Nephron progenitor cell (in vitro differentiated cells): ENCODE measurements at places on chromosomes 3 and 15.

DNA sequence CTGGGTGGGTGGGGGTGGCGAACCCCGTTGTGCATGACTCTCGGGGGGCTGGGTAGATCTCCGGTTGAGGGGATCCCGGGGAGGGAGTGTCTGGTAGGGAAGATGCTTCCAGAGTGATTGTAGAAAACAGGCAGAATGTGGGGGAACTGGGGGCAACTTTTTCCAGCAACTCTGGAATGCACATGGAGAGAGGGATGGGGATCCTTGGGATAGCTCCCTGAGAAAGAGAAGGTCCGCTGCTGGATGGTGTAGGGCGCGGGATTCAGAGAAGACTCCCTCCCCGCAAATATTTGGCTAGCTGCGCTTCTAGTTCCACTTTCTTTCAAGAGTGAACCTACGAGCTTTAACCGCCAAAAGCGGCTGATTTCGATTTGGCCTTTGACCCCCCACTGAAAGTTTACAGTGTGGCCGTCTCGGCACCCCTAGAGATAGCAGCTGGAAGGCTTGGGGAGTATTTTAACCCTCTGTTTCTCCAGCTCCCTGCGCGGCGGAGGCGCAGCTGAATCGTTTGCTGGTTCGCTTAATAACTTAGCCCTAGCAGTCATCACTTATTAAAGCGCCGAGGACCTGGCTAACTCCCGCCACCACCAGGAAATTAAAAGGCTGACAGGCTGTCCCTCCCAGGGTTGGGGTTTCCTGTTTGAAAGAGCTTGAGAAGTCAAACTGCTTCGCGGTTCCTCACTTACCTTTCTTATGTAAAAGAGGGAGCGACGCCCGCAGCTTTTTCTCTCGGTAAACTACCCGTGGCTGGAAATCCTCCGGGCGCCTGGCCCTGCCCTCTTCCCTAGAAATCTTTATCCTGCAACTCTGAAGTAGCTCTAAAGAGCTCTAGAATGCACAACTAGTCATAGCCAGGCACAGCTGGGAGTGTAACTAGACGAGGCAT is 1.2 kb downstream of the PHLDB2 start:
- DNase-seq: peak; percentile 58

GRCh38 chr3:118262800-118263402 is 771.7 kb downstream of the IGSF11 start:
- no peak for DNase-seq

- no peak for DNase-seq
Observed at GRCh38 chr15:58425185-58425584, 6.6 kb upstream of the LIPC start.

GRCh38 chr3:143825513-143825912 is 22.8 kb downstream of the SLC9A9 start:
- no peak for DNase-seq

DNA sequence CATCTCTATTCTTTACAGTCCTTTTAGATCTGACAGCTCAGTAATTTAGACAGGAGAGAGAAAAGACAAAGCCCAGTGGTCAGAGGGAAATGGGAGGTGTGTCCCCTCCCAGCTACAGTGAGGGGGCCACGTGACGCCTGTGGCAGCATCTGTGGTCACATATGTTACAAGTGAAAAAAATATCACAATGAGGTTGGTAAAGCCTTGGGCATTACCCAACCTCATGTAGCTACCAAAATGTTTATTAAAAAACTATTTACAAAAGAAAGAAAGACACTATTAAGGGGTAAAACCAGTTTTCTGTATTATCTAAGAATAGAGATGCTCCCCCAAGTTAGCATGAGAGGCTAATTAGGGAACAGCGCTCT is 42.9 kb upstream of the PLCL2 start:
- DNase-seq: no peak

- peak; percentile 60 for DNase-seq
Observed at GRCh38 chr3:9399746-9400145, 2.3 kb downstream of the SETD5 start.

DNA sequence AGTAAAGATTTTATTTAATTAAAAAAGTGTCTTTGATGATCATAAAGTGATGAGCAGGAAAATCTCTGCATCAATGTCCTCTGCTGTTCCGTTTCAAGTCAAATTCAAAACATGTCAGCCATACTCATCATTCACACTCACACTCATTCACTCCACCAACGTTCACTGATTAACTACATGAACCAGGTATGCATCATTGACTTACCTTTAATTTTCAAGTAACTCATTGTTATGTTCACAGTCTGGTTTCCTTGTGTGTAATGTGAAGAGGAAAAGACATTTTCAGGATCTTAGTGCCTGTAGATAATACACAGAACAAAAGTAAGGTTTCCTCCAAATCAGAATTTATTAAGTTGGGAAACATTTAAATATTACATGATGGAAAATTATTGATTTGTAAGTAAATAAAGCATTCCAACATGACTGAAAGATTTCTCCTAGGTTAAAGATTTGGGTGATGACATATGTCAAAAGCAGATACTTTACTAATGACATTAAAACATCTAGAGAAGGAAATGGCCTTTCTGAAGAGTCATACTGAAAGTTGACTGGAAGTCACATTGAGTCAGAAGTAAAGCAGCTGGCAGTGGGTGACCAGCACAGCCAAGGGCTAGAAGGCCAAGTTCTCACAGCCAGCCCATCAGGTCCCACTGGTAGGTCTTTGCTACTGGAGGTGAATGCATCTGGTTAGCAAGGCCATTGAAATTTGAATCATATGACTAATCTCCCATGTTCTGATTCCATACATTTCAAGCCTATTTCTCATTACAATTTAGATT is 251.9 kb downstream of the CDIN1 start:
- DNase-seq: no peak

GRCh38 chr3:13249664-13250390 is 170.3 kb downstream of the NUP210 start:
- DNase-seq: no peak

DNA sequence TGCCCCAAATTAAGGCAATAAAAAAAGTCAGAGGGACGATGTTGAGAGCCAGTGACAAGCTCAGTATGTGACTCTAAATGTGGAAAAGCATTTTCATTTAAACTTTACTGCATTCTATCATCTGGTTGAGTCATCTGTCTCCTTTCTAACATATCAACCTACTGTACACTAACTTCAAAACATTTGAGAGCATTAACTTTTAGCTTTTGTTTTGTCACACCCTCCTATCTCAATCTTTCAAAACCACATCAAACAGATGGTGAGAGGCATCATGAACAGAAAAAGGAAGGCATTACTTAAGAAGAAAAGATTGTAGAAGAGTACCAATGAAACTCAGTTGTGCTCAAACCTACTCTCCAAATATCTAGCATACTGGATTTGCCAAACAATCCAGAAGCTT is 4.8 kb downstream of the LRRC58 start:
- no peak for DNase-seq

- DNase-seq: no peak
Observed at GRCh38 chr15:95624100-95624499, 706.4 kb upstream of the NR2F2 start.

GRCh38 chr3:168996622-168997021 is 666.9 kb downstream of the MECOM start:
- DNase-seq: no peak

- no peak for DNase-seq
Observed at GRCh38 chr3:173734473-173734872, 336.9 kb downstream of the NLGN1 start.

DNA sequence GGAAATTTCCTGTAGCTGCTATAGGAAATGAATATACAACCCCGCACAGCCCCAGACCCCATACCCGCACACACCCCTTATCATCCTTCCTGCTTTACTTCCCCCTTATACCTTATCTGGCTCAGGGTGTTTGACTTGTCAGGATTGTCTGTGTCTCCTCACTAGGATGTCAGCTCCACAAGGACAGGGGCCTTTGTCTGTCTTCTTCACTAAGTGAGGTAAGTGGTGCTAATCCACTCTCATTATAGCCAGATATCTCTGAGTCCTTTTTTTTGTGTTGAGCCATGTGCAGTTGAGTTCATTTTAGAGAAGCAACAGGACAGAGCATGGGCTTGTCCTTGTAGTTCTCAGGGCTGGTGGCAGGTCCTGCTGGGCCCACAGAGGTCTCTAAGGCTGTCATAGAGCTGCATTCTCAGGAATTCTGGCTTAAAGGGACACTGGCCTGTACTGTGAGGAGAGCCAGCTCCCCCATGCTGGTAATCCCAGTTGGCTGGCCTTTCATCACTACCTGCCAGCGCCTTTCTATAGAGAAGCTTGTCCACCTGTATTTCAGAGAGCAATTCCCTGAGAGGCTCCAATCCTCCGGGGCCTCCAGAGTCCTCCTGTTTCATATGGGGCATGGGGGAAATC is 9.0 kb downstream of the KY start:
- no peak for DNase-seq

GRCh38 chr3:171984883-171985282 is 54.5 kb upstream of the FNDC3B start:
- DNase-seq: no peak

- no peak for DNase-seq
Observed at GRCh38 chr3:47436180-47436579, 39.6 kb downstream of the SCAP start.

- no peak for DNase-seq
Observed at GRCh38 chr3:197545101-197545500, 10.7 kb downstream of the BDH1 start.

DNA sequence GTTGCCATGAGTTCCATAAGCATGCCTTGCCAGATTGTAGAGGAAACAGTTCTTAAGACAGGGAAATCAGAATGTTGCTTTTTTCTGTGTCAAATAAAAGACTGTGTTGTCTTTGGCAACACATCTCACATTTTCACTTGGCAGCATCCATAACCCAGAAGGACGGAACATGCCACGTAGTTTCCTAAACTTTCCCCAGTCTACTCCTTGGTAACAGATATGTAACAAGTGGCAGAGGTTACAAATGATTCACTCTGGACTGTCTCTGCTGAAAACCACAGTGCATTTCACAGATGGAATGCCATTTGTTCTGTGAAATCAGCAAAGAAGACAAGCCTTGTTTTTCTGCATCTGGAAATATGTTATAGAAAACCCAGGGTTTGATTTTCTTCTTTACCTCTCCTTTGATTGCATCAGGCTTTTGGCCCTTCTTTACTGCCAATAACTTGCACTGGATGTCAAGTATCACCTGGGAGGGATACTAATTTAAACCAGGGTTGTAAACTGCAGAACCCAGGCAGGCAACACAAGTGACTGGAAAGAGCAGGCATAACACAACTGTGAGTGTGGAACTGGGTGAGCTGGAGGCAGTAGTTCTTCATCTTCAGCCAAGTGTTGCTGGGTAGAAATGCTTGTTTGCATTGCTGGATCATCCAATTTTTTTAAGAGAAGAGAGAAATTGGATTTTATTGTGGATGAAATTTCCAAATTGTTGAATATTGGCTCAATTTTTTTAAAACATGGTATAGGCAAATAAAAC is 124.4 kb upstream of the FOXB1 start:
- DNase-seq: no peak

DNA sequence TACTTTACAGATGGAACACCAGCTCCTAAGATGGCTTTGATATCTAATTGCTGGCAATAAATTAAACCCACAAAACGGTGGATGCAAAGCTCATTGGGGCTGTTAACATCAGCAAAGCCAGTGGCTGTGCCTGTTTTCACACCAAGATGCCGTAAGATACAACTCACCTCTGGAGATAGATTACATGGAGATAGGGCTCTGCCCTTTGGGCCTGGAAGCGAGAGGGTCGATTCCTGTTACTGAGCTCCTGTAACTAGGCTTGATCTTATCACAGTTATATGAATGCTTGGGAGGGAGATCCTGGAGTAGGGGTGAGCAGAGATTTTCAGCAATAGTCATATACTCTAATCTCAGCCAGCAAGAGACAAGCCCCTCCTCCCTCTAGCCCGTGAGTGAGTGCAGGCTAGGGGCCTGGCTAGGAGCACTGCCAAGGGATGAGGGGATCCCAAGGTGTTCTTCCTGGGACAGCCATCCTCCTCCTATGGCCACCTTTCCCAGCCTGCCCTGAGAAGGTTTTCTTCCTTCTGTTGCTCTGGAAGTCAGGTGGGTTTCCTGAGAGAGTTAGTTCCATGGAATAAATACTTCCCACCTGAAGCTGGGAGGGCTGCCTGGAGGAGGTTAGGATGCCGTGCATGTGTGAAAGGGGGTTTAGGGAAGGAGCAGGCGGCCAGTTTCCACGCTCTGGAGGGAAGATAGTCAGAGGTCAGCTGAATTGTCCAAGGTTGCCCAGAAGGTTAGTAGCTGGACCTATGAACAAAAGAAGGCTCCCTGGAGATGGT is 18.1 kb upstream of the DOCK3 start:
- no peak for DNase-seq

DNA sequence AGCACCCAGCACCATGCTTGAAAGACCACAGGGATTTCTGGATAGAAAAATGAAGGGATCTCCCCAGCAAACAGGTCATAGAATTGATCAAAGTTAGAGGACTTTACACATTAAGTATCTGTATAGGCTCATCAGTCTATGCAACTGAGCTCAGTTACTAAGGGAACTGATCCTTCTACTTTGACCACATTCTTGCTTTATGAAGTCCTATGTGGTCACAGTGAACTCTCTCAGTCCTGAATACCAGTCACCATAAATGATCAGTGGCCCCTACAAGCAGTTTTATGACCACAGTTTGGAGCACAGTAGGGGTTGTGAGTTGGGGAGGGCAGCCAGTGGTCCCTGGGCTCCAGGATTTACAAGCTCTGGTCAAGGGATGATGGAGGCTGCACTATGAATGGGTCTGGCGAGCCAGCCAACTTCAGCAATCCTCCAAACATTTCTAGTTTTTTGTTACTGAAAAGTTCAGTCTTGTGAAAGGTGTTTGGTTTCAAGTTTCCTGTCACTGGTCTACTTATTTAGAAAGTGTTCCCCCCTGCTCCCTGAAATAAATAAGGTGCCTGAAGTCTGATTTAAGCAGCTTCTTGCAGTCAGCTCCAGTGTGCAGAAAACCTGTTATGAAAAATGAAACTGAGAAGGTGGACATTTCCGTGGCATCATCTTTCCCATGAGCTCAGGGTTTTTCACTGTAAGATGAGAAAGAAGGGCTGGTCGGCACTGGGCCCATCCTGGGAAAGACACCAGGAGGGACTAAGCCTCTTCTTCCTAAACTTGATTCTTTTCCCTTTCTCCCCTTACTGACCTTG is 75.5 kb downstream of the DAPK2 start:
- DNase-seq: no peak

GRCh38 chr15:39142500-39142899 is 438.4 kb upstream of the THBS1 start:
- DNase-seq: no peak

- DNase-seq: peak; percentile 24
Observed at GRCh38 chr15:92810418-92811138, 89.5 kb upstream of the CHD2 start.

GRCh38 chr3:121111914-121112612 is 204.1 kb downstream of the STXBP5L start:
- peak; percentile 23 for DNase-seq

- no peak for DNase-seq
Observed at GRCh38 chr3:121660356-121661171, at the start of gene HCLS1. Gene HCLS1 (minus strand): TSS chr3:121660903. CDS start chr3:121658347, 2,556 bp downstream.

GRCh38 chr3:153400641-153401040 is 238.6 kb downstream of the RAP2B start:
- DNase-seq: no peak

- no peak for DNase-seq
Observed at GRCh38 chr15:49044002-49044401, 2.2 kb downstream of the SECISBP2L start.

- DNase-seq: no peak
Observed at GRCh38 chr3:81743096-81744025, 18.1 kb downstream of the GBE1 start.

GRCh38 chr3:122258757-122259371 is 66.2 kb upstream of the CSTA start:
- peak; percentile 70 for DNase-seq

GRCh38 chr3:100087198-100087597 is 27.1 kb downstream of the FILIP1L start:
- DNase-seq: no peak
